ENCODE measurements at places on chromosomes 3 and 15.
A peak's percentile ranks its signal among the peaks of the same experiment; 100 is the strongest.

DNA sequence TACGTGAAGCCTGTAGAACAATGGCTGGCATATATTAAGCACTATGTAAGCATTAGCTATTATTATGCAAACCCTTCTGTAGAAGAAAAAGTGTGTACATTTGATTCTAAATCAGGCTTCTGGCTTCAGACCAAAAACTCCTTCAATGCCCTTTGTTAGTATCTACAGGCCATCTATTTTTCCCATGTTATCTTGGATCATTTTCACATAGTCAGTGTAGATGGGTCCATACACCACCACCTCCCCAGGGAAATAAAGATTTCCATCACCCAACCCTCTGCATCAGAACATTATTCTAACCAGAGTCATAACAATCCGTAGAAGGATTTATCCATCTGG is 8.0 kb upstream of the KLHL6 start:
- DNase-seq = no peak

GRCh38 chr3:118348169-118348557 is 686.5 kb downstream of the IGSF11 start:
- DNase-seq = no peak

GRCh38 chr15:58758141-58758540 is 8.6 kb upstream of the ADAM10 start:
- DNase-seq = peak; percentile 20

- no peak for DNase-seq
Measured at GRCh38 chr3:144104679-144105078, 133.1 kb downstream of the DIPK2A start.

DNA sequence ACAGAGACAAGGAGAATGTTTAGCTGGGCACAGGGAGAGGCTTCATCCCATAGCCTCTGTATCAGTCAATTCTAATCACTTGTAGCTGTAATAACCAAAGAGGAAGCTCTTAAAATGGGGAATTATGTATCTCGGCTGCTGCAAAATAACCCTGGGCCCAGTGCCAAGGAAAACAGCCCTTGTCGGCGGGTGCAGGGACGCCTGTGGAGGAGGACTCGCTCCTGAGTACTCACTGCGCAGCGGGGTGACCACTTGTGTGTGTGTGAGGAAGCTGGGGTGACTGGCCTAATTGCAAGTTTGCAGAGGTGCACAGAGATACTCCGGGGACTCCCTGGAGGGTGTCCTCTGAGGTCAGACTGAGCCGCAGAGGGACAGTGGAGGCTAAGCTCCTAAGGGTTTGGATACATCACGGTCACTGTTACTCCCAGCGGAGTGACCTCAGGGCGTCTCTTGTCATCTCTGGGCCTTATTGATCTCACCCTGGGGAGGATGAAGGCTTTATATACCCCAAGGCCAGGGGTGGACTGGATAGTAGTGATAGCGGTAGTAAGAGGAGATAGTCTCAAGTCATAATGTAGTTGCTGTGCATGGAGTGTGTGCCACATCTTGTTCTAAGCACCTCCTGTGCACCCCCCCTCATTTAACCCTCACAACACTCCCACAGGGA is 37.2 kb downstream of the SLC6A6 start:
- no peak for DNase-seq

DNA sequence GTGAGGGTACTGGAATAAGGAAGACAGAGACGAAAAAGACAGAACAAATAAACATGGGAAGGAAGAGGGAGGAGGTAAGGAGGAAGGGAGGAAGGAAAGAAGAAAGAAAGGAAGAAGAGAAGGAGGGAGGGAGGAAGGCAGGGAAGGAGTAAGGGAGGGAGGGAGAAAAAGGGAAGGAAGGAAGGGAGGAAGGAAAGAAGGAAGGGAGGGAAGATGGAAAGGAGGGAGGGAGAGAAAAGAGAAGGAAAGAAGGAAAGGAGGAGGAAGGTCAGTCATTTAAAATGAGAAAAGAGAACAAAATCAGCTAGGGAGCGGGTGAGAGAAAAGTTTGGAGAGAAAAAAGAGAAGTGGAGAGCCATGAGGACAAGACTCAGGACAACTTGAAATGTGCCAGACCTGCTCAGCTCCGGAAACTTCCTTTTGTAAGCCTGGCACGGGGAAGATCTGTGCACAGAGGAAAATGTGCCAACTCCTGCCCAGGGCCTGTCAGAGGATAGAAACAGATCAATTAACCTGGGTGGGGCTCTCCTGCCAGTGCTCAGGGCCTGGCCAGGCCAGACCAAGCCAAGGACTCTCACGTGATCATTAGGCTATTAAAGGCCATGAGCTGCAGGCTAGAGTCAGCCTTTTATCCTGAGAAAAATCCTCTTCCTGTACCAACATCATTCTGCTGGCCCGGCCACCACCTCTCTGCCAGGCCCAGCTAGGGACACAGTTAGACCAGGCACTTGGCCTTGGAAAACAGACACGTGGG is 50.1 kb upstream of the BCL6 start:
- no peak for DNase-seq

GRCh38 chr3:22089284-22089683 is 338.3 kb upstream of the ZNF385D start:
- peak; percentile 59 for DNase-seq
